ENCODE measurements at places on chromosomes 5 and 9.

GRCh38 chr5:82905986-82906385 is 171.2 kb downstream of the TMEM167A start:
- no peak for DNase-seq

DNA sequence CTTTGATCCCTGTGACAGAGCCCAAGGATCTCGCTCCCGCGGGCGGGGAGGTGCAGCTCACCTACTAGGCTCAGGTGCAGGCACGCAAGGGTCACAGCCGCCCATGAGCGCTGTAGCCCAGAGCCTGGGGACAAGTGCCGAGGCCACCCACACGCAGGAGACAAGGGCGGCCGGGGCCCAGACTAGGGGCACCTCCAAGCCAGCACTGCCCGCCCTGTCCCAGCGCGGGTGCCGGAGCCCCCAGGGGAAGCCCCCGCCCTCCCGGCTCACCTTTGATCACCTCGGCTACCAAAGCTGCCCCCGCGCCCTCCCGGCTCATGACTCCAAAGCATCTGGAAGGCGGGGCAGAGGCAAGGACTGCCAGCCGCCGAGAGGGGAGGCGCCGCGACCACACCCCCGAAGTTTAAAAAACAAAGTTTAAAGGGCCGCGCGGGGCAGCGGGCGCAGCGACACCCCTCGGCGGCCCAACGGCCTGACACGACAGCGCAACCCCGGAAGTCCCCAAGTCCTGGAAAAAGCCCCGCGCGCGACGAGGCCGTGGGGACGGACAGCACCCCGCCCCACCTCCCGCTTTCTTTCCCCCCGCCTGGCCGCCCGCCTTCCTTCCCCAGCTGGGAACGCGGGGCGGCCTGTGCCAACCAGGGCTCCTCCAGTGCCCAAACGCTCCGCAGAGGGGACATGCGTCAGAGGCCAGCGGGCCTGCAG is 53.0 kb downstream of the CDC14B start:
- DNase-seq = peak; percentile 51

DNA sequence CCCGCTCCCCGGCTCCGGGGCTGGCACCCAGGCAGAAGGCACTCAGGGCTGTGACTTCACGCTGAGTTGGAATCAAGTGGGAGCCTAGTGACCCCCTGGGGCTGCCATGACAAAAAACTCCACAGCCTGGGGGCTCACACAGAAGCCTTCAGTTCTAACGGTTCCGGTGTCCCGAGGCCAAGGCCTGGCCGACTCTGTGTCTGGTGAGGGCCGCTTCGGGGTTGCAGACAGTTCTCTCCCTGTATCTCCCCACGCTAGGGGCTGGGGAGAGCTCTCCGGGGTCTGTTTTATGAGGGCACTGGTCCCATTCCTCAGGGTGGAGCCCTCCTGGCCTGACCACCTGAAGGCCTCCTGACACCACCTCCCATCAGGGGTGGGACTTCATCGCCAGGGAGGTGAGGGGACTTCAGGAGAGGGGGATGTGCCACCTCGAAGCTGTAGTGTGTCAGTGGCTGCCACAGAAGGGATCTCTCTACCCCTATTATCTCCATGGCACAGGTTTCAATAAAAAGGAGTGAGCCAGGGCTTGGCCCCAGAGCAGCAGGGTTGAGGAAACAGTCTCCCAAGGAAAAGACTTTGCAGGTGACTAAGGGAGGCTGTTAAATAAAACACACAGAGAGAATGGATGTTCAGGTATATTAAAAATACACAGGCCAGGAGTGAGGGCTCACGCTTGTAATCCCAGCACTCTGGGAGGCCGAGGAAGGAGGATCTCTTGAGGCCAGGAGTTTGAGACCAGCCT is 1.5 kb upstream of the SLC6A3 start:
- DNase-seq = no peak

DNA sequence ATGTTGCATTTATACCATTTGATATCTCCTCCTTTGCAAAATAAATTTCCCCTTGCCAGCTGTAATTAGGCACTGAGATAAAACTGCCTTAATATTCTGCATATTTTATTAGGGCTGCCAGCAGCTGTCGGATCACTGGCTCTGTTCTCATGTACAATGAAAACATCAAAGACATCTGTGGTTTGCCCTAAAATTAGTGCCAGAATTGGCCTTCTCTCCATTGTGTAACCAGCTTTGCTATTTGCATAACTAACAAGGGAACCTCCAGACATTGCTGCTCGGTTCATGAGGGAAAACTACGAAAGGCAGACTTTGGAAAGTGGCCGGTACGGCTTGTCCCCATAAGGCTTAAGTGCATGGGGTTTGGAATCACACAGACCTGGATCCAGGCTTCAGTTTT is 45.5 kb upstream of the KIF2A start:
- no peak for DNase-seq

DNA sequence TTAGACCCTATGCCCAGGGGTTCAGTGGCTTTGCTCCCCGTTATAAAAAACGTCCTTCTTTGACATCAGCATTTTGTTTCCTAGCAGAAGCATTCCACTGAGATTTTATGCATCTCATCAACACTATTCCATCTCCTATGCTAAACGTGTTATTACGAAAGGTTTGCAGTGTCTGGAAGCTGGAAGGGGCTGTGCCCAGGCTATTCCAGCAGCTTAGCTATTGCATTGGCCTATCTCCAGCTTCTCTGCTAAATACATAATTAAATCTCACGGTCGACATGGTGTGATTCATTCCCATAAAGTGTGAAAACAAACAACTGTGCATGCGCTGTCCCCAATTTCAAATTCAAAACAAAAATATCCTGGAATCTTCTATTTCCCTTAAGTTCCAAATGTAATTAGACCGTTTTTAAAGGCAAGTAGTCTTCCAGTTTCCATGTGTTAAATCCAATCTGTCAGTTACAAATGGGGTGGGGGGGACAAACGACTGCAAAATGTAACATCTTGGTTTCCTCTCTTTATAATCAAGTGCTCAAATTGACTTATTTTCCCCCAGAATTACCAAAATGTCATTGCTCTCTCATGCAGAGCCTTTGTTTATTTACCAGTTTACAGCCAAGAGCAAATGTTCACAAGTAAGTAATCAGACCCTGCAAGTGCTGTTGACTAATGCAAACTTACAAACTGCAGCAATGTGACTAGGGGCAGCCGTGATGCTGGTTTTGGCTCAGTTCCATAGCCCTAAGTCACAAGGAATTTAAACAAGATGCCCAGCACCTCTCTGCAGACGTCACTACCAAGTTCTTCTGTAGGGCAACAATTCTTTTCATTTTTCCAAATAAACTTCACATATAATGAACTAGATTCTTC is 212.3 kb upstream of the RORB start:
- DNase-seq = no peak

DNA sequence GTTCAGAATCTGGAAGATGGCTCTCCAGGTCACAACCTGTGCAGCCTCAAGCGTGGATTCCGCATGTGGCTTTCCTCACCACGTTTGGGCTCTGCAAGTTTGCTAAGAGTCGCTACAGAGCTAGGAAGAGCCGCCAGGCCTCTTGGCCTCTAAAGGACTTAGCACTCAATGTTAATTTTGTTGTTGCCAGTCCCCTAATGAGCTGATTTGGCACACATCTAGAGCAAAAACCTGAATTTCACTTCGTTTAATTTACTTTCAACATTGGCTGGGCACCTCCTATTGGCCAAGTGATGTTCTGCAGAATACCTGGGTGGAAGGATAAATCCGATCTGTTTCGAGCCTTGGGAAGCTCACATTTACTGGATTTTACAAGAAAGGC is 65.8 kb upstream of the UNC5A start:
- DNase-seq = no peak

GRCh38 chr5:32207355-32207634 is 33.2 kb upstream of the GOLPH3 start:
- no peak for DNase-seq

GRCh38 chr9:129576546-129577543 is 44.1 kb downstream of the C9orf50 start:
- no peak for DNase-seq

DNA sequence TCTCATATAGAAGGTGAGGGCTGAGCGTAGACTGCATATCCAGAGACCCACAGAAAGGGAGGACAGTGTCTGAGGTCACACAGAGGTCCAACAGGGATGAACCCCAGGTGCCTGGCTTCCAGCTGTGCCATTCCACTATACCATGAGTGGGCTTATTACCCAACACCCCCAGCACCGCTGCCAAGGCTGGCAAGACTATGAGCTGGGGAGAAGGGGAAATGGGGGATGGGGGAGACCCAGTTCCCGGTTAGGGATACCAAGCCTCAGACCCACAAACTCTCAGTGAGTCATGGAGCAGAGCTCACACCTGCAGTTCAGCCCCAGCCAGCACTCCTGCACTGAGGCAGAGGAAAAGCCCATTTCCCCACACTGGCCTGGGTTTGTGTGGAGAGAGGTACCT is 106.4 kb downstream of the PSD2 start:
- no peak for DNase-seq

DNA sequence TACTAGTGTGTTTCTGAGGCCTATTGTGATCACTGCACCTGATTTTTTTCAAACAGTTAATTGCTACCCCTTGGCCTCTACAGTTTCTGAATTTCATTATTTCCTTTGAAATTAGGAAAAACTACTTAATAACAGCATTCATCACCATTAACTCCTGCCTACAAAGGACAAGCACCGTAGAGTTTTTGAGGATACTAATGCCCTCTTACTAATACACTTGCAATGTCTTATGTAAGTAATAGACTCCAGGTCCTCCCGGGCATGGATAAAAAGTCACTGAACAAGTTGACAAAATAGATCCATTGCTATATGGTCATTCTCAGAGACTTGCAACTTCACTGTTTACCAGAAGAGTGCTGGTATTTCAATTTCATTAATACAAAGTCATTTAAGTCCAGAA is 1172.5 kb downstream of the CDH12 start:
- DNase-seq = no peak

GRCh38 chr9:130268521-130269211 is 3.1 kb downstream of the HMCN2 start:
- no peak for DNase-seq

GRCh38 chr9:3862561-3862960 is 336.8 kb upstream of the RFX3 start:
- DNase-seq = no peak

- no peak for DNase-seq
Measured at GRCh38 chr5:96538808-96539250, 105.8 kb upstream of the PCSK1 start.

- DNase-seq = no peak
Measured at GRCh38 chr5:158050421-158050820, 191.5 kb upstream of the CLINT1 start.

All from activated CD4-positive, alpha-beta T cell treated with anti-CD3 and anti-CD28 coated beads for 24 hours (primary cell).